Activated CD8-positive, alpha-beta memory T cell treated with anti-CD3 and anti-CD28 coated beads for 1 hour (primary cell): ENCODE measurements at places on chromosomes 3 and 15.

GRCh38 chr3:139887431-139887830 is 47.6 kb upstream of the CLSTN2 start:
- DNase-seq, result no peak

- no peak for DNase-seq
Observed at GRCh38 chr3:127019449-127019848, 36.5 kb downstream of the PLXNA1 start.

DNA sequence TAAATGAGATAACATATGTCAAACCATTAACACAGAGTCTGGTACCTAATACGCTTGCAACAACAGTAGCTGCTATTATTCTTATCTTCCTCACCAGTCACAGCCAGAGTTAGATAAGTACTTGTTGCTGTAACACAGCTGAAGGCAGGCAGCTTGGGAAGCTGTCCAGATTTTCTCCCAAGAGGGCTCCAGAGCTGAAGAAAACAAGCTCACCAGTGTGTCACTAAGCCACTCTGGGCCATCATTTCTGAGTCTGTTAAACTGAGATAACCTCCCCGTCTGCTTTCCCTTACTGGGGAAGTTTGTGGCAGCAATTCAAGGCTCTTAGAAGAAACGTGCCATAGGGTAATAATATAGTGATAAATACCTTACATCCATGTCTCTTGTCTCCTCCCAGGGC is 226.3 kb downstream of the TAFA4 start:
- no peak for DNase-seq

DNA sequence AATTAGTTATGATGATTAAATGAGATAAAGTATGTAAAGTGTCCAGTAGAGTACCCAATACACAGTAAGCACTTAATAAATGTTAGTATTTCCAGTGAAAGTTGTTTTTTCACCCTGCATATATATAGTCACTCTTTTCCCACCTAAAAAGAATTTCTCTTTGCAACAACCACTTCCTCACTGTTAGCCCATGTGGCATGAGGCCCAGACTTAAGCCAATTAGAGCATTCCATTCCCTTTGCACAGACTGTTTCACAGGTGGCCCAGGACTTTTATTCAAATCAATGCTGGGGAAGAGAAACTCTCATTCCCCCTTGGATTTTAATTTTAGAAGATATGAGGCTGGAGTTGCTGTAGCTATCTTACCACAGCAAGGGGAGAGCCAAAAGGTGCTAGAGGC is 3.7 kb downstream of the IFT80 start:
- DNase-seq, result no peak

DNA sequence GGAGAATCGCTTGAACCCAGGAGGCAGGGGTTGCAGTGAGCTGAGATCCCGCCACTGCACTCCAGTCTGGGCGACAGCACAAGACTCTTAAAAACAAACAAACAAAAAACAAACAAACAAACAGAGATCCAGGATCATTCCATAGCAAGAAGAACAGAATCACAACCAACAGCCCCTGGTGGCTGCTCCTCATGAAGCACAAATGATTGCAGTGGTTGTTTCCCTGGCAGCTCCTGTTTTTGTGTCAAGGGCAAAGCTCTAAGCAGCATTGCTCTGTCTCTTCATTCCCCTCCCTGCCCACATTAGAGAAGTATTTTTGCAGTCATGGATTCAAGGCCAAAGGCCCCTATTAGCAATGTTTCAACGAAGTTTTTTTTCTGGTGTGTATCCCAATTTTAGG is 25.8 kb upstream of the BLM start:
- no peak for DNase-seq

- no peak for DNase-seq
Observed at GRCh38 chr3:107344722-107345121, 32.5 kb upstream of the CCDC54 start.

- DNase-seq, result no peak
Observed at GRCh38 chr15:76006136-76006778, 6.0 kb downstream of the NRG4 start.

DNA sequence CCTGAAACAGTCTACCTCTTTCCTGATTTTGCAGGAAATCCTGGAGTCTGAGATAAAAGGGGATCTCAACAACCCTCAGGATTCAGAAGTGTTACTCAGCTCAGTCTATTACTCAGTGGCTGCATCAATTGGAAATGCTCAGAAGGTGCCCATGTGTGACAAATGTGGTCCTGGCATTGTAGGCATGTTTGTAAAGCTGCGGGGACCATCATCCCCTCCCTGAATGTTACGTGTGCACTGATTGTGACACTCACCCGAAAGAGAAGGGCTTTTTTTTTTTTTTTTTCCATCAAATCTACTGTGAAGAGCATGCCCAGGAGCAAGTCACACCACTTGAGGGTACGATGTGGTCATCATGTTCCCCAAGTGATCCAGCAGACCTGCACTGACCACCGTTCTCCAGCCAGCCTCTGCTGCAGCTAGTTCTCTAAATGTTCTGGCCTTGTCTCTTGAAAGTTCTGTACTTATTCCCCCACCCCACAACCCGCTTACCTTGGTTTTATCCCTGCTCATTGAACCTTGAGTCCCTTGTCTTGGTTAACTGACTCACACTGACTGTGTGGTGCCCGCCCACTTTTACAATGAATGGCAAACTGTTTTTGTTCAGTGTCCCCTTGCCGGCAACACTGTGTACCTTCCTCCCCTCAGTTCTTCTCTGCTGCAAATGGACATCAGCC is 19.8 kb downstream of the ST3GAL6 start:
- DNase-seq, result no peak

DNA sequence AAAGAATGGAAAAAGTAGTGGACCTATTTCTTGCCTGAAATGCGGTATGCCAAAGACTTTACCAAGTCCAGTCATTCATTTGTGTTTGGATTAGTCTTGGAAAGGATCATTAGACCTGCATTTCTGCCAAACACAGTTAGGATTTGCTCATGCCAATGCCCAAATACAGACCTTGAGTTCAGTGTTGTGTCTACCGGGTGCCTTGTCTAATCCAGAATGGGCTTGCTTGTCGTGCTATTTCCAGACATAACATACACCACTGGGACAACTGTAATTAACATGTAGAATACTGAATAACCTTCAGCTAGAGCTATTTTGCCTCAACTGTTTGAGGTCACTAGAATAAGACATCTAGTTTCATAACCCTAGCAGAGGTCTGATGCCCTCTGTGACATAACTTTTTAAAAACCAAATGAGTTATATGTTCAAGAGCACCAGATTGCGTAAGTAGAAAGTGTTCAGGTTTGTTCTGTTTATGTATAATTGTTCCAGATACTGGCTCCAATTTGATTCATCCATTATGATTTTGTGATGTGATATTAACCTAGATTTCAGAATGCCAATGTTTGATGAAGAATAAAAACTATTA is 145.3 kb upstream of the DPH6 start:
- DNase-seq, result no peak

DNA sequence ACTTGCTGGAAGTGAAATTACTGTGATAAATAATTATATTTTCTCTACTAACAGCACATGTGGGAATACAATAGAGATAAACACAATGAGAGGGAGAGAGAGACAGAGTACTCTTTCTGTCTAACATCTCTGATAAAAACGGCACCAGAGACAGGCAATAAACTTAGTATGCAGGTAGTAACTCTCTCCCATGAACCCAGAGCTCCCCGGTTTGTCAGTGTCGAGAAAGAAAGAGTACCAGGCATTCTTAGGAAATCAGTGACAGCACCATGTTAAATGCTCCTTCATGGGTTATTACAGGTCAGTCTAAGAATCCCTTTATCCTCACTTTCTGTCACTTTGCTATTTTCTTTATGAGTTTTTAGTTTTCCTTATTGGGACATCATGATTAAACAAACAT is 110.7 kb upstream of the EPHA3 start:
- no peak for DNase-seq

DNA sequence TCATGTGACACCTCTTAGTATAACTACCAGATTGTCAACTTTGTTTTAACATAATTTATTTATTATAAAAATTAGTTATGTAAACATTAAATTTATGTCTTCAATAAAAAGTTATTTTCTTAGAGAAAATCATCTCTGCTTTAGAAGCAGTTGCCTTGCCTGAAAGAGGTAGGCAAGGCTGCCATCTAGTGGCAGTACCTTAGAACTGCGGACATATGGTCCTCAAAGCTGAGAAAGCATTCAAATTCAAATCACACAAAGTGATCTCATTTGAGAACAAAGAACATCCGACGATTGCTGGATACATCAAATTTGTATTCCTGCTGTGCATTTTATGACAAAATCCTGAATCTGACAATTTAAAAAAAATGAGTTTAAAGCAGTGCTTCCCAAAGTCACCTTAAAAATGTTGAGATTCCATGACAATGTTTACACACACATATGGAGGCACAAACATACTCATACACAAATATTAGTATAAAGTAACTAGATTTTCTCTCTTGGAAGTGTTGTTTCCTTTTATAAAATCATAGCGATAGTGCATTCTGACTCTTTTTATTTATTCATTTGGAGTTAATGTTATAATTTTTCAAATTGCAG is 617.4 kb downstream of the CADM2 start:
- peak; percentile 3 for DNase-seq

GRCh38 chr3:8128686-8129085 is 372.9 kb upstream of the LMCD1 start:
- no peak for DNase-seq

- no peak for DNase-seq
Observed at GRCh38 chr15:41893422-41894250, at the start of gene SPTBN5. SPTBN5 (minus strand) TSS chr15:41894053; CDS start chr15:41893497, 556 bp downstream.

DNA sequence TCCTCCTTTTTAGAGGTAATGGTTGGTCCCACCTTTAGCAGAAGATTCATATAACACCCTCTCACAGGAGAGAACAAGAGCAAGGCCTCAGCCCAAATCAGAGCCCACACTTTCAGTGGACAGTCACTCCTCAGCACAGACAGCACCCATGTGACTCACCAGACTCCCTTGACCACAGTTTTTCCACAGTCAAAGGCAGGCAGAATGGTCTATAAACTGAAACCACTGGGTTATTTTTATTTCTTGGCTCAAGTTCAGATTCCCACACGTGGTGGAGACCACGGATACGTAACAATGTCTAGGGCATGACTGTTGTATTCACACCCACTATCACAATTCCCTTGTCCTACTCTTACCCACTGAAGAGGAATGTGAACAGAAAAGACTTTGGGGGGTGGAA is 237.8 kb upstream of the UBE2E1 start:
- DNase-seq, result no peak

DNA sequence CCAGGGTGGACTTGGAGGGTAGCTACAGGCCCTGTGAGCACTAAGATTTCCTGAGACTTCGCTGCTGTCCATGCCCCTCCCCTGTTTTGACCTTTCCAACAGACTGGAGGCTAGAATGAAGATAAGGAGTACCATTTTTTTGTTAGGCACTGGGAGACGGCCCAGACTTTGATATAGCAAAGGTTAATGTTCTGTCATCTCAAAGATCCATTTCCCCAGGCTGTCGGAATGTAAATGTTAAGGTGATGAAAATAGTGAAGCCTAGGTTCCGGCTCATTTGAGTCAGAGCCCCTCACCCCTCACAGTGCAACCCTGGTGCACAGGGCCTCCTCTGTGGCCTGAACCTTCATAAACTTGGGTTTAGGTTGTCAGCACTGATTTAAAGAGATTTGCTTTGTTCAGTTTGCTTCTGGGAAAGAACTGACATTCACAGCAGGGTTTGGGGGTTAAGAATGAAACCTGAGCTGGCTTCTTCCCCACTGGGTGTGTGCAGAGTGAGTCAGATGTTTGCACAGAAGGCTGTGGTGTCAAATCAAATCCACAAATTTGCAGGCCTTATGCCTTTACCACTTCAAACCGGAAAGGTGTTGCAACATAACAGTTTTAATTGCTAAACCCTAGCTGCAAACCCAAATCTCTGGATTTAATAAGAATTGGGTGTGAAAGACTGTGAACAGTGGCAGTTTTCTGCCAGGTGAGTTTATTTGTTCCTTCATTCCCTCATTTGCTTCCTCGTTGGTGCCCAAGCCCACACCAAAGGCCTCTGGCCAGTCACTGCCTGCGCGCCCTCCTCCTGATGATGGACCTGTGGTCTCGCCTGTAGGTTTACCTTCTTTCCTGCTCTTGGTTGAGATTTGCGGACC is 20.6 kb upstream of the KCTD6 start:
- no peak for DNase-seq

GRCh38 chr3:47291158-47291753 is 8.5 kb downstream of the KLHL18 start:
- no peak for DNase-seq

DNA sequence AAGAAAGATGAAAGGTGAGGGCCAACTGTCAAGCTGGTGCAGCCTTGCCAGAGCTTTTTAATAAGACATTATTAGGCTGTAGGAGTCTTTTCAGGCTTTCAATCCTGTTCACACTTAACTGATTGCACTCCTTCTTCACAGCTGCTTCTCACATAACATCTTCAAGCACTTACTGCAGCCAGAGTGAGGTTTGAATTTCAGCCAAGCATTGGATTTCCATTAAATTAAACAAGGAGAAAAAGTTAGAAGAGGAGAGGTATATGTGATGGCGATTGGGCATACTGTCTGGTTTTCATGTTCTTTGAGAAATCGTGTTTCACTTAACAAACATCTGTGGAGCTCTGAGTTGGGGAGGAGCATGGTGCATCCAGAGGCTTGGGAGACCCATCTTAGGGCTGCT is 392.8 kb upstream of the LRRC3B start:
- DNase-seq, result no peak

DNA sequence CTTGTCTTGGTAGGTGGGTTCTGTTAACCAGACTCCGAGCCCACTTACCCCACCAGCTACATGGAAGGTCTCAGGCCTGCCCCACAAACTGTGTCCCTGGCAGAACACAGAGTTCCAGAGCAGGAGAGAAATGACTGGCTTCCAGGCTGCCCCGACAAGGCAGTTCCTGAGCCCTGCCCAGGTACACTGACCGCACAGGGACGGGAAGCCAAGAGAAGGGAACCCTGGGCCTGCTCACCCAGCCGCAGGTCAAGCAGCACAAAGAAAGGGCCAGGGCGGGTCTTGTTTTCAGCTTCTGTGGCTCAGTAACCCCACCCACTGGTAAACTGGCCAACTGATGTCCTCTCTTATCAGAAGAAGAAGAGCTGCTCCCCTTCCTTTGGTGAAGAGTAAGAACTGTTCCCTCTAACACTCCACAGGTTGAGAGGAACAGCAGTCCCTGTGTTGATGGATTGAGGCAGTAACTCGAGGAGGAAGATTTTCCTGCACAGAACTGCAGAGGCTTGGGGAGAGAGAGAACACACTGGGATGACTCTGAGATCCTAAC is 68.4 kb downstream of the CRTC3 start:
- no peak for DNase-seq

DNA sequence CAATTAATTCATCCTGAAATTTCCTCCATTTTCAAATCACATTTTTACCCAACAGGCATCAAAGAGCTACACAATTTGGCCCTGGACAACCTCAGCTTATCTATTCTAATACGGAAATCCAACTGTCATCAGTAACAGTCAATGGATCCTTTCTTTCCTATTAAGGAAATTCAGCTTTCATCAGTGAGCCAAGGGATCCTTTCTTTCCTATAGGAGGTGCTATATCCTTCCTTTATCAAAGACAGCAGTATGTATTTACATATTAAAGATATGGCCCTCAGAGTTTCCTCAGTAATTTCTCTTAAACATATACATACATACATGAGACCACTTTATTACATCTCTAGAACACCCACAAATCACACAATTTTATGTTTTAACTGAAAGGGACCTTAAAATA is 10.1 kb downstream of the DHX36 start:
- DNase-seq, result no peak
